ENCODE measurements at places on chromosomes 6 and 20.

DNA sequence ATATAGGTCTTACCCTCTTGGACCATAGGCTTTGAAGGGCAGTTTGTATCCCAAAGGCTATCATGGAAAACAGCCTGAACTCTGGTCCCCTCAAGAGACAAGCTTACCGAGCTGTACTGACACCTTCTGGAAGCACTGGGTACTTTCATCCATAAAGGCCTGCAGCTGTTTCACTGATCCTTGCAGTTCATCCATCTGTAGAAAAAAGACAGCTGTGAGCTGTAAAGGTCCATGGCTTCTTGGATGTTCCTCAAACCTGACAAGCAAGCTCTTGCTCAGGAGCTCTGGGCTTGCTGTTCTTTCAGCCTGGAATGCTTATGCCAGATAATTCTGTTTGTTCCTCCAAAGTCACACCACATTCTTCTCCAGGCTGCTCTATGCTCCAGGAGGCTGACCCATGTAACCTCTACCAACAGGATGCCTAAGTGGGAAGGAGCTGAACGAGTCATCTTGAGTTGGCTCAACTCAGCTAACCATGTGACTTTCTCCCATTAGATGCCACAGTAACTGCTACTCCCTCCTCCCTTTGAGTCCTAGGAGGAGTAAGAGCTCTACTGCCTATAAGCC, 8.8 kb upstream of the NDRG3 start:
- DNase-seq: peak; percentile 21

DNA sequence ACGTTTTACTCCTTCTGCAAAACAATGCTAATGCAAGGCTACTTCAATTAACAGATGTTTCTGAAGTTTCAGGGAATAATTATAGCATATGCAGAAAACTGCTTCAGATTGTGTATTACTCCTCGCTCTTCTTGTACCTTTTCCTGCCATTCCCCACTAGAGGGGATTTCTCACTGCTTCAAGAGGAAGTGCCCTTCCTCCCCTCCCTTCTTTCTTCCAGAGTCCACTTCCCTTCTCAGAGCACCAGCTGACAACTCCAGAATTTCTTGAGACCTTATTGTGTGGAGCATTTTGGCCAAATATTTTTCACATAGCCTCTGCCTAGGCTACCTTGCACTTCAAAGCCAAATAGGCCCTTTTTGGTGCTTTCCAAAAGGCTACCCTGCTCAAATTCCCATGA, 12.7 kb upstream of the MCUR1 start:
- DNase-seq: no peak

DNA sequence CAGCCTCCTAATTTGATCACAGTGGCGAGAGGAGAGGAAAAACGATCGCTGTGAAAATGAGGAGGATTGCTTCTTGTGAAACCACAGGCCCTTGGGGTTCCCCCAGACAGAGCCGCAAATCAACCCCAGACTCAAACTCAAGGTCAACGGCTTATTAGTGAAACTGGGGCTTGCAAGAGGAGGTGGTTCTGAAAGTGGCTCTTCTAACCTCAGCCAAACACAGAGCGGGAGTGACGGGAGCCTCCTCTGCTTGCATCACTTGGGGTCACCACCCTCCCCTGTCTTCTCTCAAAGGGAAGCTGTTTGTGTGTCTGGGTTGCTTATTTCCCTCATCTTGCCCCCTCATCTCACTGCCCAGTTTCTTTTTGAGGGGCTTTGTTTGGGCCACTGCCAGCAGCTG, 28.7 kb downstream of the SAYSD1 start:
- peak; percentile 84 for DNase-seq

DNA sequence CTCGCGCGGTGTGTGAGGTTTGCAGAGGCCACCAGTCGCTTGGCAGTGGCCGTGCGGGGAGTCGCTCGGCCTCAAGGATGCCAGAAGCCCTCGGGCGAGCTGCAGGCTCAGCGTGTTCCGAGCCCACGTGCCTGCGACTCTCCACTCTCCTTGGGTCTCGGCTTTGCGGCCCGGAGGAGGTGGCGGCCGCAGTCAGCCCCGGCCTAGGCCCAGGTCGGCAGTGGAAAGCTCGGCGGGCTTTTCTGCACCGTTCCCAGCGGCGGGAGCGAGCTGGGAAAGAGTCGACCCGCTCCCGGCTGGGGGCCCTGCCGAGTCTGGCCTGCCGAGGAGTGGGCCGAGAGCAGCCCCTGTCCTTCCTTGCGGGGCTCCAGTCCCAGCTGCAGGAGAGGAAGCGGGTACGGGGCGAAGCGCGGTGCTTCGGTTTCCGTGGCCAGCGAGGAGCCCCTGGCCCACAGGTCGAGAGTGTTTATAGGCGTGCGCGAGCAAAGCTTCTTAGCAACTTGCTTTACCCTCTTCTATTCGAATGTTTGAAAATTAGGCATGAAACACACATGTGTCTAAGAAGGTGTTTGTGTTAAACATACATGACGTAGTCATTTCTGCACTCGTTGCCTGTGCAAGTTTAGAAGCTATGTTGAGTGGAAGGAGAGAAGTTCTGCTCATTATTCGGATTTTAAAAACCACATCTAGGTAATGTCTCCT, 5.6 kb downstream of the FOXC1 start:
- no peak for DNase-seq

DNA sequence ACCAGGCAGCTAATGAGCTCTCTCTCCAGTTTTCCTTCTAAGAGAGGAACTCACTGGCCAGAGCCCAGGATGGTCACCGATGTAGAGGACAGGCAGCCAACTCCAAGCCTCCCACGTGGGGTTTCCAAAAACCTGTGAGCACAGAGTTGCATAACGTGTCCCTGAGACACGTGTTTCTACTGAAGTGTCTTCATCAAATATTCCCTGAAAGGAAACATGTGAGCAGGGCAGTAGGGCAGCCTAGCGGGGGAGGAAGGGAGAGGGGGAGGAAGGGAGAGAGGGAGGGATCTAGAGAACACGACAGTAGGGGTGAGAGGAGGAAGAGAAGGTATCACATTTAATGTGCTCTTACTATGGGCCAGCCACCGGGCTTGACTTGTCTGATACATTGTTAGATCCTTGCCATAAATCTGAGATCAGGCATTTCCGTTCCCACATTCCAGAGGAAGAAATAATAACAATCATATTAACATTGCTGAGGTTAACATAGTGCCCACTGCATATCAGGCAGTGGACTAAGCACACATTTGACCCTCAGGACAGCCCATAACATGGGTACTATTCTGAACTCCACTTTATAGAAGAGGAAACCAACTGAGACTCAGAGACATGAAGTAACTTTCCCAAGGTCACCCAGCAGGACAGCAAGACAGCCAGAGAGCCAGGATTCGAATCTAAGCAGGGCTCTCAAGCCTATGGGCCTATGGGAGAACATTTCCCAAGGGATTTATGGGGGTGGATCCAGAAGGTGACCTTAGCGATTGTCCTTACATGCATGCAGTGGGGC, 4.5 kb upstream of the SYS1 start:
- no peak for DNase-seq

- DNase-seq: peak; percentile 54
These were observed 8.8 kb upstream of the SRSF6 start for GRCh38 chr20:43448748-43449535.

GRCh38 chr6:62328607-62329006, 42.6 kb upstream of the KHDRBS2 start:
- DNase-seq: no peak

- DNase-seq: no peak
These were observed 59.7 kb downstream of the GPR6 start for GRCh38 chr6:110037726-110038295.

DNA sequence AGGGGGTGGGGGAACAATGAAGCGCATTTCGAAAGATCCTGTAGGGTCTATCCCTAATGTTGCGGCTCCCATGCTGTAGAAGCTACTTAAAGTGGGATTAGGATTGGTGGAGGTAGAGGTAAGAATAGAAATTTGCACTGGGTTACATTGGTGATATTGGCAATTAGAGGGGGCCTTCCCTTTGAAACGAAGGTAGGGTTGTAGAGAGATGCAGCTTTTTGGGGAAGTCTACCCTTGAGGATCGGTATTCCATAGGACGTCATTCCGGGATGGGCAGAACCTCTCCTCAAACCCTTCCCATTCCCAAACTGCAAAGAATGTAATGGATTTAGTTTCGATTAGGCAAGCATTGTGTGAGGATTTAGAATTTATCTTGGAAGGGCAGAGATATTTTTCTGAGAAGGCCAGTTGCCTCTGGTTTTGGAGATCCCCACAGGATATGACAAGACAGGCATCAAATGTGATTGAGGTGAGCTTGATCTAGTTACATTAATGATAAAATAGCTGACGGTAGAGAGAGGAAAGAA, 5.4 kb upstream of the ZNFX1 start:
- DNase-seq: no peak
